ENCODE measurements at places on chromosomes 16 and 17.

- DNase-seq, result no peak
Measured at GRCh38 chr17:59365383-59365981, 34.0 kb downstream of the YPEL2 start.

- DNase-seq, result no peak
Measured at GRCh38 chr17:68714676-68715075, 113.5 kb upstream of the FAM20A start.

DNA sequence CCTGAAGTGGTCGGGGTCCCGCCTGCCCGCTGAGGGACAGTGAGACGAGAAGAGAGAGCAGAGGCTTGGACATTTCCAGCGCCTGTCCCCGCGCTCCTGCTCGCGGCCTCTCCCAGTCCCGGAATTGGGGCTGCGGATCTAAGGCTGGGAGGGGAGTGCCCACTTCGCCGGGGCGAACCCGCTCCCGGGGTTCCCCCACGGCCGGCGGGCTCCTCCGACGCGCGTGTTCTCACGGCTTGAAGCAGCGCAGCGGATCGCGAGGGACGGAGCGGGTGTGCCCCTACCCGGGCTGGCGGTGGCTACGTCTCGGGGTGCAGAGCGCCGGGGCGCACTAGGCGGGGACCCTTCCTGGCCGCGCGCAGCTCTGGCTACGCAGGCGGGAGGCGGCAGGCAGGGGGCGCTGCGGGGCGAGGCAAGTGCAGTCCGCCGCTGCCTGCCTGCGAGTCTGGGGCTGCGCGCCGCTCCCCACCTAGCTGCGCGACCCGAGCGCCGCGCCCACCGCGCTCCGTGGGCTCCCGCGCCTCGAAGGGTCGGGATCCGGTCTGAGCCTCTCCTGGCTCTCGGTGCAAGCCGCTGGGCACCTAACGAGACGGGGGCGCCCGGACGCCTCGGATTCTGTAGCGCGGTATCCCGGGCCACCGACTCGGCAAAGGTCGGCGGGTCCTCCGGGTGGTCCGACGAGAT is 1.2 kb downstream of the NGFR start:
- DNase-seq, result peak; percentile 88

GRCh38 chr17:50359998-50360461 is 13.0 kb downstream of the MRPL27 start:
- no peak for DNase-seq

- no peak for DNase-seq
Measured at GRCh38 chr17:79100405-79100804, 25.8 kb downstream of the ENGASE start.

DNA sequence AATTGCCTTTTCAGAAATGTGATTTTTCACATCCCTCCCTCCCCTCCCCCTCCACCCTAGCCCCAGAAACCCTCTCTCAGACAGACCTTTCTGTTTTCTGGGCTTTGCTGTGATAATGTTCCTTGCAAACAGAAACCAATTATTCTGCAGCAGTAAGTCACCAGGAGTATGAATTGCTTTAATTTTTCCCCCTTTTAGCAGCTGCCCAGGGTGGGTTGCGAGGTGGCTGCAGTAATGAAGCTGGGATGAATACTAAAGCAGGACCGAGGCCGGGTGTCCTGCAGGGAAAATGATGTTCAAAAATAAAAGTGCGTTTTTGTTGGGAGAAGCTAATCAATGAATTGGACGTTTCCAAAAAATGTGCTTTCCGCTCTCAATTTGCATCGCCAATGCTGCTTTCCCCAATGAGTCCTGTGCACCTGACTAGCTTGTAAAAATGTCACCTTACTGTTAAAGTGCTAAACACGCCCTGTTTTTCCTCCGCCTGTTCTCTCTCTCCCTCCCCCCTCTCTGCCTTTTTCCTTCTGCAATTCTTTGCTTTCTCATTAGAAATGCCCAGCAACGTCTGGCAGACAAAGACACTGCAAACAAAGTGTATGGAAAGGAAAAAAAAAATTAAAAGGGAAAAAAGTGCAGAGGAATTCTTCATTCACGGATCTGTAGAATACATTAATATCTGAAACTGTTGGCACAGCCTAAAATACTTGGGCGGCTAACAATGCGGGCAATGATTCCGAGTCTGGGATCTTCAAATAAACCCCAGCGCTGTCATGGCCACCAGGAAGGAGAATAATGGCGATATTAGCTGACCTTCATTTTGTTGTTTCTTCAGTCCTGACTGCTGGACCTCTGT is 244.1 kb downstream of the STX8 start:
- no peak for DNase-seq

DNA sequence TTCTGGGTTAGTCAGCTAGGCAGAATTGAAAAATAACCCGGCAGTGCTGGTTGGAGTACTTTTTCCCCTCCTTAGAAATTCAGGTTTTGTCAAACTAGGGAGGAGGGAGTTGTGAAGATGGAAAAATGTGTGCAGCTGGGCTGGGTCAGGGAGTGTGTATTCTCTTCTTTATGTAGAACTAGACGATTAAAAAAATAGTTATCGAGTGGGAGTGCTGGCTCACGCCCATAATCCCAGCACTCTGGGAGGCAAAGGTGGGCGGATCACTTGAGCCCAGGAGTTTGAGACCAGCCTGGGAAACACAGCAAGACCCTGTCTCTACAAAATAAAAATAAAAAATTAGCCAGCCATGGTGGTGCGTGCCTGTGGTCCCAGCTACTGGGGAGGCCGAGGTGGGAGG is 106.4 kb downstream of the GNAO1 start:
- no peak for DNase-seq

DNA sequence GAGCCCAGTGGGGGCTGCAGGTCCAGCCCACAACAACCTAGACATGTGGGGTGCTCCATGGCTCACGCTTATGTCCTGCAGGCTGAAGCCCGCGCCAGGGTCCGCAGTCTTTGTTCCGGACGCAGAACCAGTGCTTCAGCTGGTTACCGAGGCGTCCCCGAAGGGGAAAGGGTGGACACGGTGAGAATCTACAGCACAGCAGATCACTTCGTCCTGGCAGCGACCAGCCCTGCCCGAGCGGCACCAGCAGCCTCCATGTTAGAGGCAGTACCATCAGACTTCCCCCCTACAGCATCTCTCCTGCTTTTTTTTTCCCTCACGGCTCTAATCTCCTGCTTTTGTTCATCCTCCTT is 1736.4 kb downstream of the TP53TG3F start:
- no peak for DNase-seq

GRCh38 chr16:49112754-49113153 is 168.9 kb downstream of the CBLN1 start:
- no peak for DNase-seq

GRCh38 chr16:10519297-10519696 is 61.1 kb downstream of the EMP2 start:
- DNase-seq, result no peak

Data from germinal center (tissue), 1 donor.